Parietal lobe (tissue), 2 donors: ENCODE measurements at places on chromosomes 12 and 14. TPM values are rescaled to one million over a fixed set of nuclear protein-coding genes. Genes with fewer than 3 reads are reported as not detected.

MDM1 gene
- 26.9 TPM for total RNA-seq

LRFN5 gene
- total RNA-seq: 80.1 TPM

STRAP gene
- 58.2 TPM for total RNA-seq

GLIPR1L1 gene
- not detected for total RNA-seq

IAPP gene
- total RNA-seq: not detected

PTGER2 gene
- not detected for total RNA-seq
